ENCODE measurements at places on chromosomes 12 and 14. TPM values are rescaled to one million over a fixed set of nuclear protein-coding genes. Genes with fewer than 3 reads are reported as not detected.

DNA sequence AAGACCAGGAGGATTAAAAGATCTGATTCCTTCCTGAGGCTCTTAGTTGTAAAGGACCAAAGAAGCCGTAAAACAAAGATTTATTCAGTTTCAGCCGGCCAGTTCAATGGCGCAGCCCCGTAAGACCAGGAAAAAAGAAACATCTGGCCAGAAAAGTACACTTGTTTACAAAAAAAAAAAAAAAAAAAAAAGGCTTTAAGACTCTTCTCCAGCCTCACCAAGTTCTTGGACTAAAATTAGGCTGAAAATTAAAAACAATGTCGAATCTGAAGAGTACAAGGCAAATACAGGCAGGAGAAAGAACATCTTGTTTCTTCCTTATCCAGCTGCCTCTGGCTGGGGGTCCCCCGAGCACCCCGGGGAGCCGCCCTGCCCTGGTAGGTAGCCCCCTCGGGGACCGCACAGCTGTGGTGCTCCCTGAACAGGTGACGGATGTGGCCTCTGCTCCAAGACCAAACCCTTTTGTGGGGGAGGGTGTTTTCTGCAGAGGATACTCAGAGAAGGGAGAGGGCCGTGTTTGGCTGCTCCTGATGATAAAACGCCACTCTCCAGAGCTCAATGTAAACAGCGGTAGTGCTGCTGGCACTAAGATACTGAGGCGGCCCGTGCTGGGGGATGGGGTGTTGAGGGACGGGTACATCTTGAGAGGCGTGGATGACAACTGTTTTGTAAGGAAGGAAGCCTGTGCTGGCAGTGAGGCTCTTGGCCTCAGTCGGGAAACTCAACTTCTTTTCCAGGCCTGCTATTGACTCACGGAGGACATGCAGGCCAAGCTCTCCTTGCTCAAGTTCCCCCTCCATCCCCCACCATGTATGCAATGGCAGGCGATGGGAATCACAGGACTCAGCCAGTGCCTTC lies 201.0 kb upstream of the DIO3 start:
- DNase-seq = no peak

RHEBL1 gene
- polyA plus RNA-seq = 1.6 TPM

DNA sequence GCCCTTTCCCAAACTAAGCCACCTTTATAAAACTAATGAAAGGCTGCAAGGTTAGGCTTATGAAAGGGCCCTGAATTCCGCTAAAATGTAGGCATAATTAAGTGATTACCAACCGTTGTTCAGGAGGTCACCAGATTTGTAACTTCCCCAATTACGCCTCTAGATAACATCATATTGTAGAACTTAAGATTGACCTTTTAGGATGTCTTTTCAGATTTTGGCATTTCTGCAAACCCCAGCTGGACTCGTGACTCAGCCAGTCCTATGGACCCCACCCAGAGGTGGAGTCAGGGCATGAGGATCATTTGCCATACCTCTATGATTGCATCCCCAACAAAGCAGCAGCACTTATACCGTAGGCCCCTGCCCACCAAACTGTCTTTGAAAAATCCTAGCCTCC lies 3.7 kb upstream of the LPCAT3 start:
- no peak for DNase-seq

DNA sequence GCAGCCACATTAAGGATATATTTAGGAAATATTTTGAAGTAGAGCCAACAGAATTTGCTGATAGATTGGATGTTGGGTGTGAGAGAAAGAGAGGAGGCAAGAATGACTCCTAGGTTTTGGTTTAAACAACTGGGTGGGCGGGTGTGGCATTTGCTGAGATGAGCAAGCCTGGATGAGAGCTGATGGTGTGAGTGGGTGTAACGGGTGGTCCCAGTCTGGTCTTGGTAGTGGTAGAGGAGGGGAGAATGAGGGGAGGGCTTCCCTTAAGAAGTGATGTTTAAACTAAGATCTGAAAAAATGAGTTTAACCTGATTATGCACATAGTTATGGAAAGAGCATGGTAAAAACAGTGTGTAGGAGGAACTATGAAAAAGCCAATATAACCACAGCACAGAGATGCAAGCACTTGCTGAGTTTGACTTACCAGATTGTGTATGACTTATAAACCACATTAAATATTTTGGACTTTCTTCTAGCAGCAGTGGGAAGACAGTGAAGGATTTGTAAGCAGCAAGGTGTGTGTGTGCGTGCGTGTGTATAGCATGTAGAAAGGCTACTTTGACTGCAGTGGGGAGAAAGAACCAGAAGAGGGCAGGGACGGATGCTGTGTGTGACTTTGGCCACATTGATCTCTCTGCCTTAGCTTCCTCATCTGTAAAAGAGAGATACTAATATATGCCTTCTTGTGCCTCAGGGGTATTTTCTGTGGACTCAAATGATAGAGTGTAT lies 139.7 kb downstream of the PRIMA1 start:
- no peak for DNase-seq

KRT3 gene
- polyA plus RNA-seq = not detected

DNA sequence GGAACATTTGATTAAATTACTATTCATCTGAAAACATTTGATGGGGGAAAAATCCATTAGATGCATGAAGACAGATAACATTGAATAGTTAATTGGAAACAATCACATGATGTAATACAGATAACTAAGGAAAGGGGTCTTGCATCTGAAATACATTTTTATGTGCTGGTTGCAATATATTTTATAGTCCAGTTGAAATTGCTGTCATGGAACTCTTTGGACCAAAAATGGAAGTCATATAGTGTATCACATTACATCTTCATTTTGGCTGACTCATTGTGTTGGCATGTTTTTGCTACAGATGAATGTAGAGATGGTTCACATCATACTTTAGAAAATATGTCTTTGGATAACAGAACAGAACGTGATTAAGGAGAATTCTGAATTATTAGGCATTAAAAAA lies 43.0 kb upstream of the GNPNAT1 start:
- DNase-seq = no peak

RNU7-1 gene
- polyA plus RNA-seq = not detected

DNA sequence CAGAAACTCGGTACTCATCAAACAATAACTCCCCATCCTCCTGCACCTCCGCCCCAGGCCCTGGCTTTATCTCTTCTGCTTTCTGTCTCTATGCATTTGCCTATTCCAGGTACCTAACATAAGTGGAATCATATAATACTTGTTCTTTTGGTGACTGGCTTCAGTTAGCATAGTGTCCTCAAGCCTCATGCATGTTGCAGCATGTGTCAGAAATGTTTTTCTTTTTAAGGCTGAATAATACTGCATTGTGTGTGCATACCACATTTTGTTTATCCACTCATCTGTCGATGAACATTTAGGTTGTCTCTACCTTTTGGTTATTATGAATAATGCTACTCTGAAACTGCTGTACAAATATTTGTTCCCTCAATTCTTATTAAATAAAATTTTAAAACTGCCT lies 117.1 kb downstream of the KICS2 start:
- no peak for DNase-seq

DNA sequence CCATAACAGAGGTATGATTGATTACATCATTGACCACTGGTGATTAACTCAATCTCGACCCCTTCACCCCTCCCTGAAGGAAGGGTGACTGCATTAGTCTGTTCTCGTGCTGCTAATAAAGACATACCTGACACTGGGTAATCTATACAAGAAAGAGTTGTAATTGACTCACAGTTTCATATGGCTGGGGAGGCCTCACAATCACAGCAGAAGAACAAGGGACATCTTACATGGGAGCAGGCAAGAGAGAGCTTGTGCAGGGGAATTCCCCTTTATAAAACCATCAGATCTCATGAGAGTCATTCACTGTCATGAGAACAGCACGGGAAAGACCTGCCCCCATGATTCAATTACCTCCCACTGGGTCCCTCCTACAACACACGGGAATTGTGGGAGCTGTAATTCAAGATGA lies 55.9 kb upstream of the TMCC3 start:
- DNase-seq = no peak

DNA sequence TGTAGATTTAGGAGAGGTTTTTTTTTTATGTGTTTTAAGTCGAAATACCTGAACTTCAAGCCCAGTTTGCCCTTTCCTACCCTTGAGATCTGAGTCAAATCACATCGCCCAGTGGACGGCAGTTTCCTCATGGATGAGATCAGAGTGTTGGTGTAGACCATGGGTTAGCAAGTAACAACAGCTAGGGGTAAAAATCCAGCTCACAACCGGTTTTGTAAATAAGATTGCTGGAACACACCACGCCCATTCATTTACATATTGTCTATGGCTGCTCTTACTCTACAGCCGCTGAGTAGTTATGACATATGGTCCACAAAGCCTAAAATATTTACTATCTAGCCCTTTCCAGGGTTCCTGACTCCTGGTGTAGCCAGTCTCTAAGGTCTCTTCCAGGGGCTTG lies 158.5 kb upstream of the PLEKHG7 start:
- DNase-seq = no peak

DNA sequence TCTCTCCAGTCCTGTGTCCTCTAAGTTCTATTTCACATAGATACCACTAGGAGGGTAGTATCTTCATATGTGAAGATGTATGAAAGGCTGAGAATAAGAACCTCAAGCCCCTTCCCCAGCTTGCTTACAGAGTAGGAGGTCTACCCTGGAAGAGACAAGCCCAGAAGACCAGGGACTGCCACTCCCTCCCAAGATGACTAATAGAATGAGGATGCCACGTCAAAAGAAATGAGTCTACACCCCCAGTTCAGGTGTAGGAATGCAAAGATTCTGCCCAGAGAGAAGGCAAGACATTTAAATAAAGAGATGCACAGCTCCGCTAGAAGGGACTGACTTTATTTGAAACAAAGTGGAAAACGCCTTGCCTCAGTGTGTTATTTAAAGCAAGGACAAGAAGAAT lies 1006.0 kb upstream of the USP15 start:
- DNase-seq = no peak

KCTD10 gene
- polyA plus RNA-seq = 27.6 TPM

Data from forelimb muscle (tissue), 1 donor.